ENCODE measurements at places on chromosomes 6 and 20.

DNA sequence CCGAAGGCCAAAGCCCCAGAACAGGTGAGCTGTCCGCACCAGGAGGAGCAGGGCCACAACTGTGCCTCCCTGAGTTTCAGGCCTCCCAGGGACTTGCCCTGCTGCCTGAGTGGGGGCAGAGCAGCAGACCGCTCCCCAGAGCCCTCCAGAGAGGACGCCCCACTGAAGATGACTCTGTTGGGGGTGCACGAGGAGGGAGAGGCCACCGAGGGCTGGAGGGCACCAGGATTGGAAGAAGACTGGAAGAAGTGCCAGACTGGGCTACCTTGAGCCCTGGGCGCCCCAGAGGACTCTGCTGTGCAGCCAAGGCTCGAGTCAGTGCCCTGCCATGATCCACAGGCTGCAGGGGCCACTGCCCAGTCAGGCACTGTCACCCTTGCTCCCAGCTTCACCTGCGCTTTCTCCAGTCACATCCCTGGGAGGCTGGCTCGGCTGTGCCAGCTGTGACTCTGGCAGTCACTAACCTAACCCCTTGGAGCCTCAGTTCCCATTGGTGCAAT, 11.3 kb downstream of the CST7 start:
- DNase-seq: peak; percentile 48

- DNase-seq: no peak
Observed at GRCh38 chr6:41713159-41713649, 22.2 kb downstream of the TFEB start.

- DNase-seq: no peak
Observed at GRCh38 chr6:71199736-71200135, 88.9 kb upstream of the OGFRL1 start.

DNA sequence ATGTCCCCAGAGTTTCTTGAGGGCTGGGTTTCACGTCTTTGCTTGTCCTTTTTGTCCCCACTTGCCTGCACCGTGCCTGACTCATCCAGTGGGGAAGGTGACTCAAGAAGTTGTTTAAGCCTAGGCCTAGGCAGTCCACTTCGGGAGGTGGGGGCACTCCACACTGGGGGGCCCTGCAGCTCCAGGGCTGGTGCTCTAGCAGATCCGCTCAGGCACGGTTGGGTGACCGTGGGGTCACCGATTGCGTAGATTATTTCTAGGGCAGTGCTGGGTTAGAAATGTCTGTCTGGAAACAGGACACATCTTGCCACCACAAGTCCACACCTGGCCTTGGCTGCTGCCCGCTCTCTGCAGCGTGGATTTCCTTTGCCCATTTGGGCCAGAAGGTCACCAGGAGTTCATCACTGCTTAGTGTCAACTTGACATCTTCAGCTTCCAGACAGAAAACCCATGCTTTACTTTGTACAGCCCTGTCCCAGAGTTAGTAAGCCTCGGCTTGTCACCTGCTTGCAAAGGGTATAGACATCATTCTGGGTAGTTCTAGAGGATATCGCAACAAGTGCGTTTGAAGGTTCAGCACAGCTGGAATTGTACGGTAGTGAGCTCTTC, 13.6 kb upstream of the C20orf144 start:
- no peak for DNase-seq

DNA sequence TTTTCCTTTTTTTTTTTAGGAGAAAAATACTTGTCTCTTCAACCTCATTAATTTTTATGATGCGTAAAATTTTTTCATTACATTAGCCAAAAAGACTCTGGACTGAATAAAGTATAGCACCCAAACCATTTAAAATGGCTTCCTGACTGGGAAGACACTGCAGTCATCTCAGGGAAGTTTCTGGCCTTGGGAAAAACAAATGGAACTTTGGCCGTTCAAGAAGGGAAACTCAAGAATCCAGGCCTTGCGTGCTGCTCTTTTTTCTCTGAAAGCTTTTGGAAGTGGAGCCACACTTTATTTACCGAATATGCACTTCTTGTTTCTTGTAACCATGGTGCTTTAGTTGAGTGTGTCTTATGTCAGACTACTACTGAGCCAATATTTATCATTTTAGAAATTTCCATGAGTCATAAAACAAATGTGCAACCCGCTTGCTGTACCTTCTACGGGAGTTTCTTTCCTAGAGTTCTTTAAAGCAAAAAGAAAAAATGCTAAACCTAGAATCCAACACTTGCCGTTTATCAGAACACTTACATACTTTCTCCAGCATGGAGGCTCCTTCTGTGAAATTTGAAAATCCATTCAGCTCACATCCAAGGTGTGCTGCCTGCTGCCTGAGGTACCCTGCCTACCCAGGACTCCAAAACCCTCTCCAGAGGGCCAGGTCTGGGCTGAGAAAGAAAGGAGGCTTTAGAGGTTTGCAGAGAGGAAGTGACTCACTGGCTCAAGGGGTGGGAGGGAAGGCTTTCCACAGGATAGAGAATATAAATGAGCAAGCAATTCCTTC, 11.5 kb upstream of the DSTN start:
- DNase-seq: no peak

DNA sequence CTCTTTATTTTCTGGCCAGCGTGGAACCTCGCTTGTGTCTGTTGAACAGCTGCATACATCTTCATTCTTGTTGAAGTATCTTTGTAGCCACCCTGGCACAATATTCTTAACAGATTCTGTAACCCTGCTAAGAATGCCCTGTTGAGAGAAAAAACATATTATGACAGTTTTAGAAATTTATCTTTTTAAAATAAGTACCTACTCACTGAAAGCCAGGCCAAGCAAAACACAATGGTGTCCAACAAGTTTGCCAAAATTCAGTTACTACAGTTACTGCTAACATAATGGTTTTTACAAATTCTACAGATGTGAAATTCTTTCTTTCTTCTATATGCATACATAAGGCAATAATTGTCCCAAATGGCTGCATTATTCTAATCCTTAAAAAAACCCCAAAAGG, 18.2 kb downstream of the NUP153 start:
- DNase-seq: no peak

GRCh38 chr6:144220031-144220790, 64.9 kb upstream of the UTRN start:
- no peak for DNase-seq

- DNase-seq: no peak
Observed at GRCh38 chr20:4192378-4193068, 177.2 kb upstream of the RNF24 start.

- DNase-seq: no peak
Observed at GRCh38 chr20:25066386-25066785, 8.4 kb upstream of the ACSS1 start.

DNA sequence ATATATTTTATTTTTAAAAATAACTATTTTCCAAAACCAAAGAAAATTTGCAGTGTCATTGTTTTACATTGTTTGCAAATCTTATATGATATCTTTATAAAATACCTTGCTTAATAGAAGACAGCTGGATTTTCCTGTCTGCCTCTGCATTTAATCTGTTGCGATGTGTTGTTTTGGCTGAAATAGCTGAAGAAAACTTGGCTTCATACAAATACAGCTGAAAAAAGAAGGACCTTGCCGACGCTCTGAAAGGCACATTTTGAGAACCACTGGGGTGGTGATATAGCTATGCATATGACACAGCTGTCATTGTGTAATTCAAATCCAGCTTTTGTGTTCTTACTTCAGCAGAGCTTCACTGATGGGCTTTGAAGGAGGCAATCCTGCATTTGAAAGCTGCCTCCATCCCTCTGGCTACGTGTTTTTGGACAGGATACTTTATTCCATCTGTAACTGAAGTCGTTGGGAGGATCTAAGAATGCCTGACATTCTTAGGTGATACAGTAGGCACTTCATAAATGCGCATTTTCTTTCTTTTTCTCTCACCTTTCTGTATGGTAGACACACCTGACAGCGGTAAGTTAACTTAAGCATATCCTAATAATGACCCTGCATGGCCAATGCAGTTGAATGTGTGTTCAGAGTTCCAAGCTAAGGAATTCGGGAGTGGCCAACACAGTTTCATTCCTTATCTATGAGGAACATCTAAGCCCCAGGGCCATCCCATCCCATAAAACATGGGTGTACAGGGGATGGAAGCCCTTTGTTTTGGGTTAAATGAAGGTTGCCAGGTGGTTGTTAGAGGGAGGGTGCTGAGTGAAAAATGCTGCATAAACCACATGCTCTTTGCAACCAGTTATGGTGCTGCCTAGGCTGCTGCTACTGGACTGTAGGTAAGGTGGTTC, 213.0 kb downstream of the TFAP2A start:
- DNase-seq: no peak

DNA sequence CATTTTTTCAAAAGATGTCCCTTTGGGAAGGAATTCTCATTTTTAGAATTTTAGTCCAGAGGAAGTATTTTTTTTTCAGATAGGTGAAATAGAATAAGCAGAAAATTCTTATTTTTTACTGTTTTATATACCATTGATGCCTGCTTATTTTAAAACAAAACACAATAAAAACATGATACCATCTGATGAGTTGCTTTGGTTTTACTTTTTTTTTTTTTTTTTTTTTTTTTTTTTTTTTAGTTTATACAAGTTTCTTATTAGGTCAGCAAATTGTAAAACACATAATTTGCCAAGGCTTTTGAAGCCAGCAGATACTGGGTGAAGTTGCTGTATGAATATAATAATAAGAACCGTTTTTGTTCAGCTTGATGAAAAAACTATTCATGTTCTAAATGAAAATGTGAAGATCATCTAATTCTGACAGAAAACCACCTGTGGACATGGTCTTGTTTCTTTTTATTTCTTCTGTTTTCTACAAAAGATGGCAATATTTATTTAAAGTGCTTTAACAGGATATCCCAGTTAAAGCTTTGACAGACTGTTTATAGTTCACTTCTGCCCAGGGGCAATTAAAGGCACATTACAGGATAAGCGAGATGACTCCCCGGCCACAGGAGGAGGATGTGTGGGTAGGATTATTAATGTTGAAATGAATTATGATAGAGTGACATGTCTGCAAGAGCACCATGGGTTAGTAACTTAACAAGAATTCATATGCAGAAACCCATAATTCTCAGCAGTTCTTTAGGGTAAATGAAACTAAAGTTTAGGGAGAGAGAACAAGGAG, 31.1 kb downstream of the MYB start:
- no peak for DNase-seq

DNA sequence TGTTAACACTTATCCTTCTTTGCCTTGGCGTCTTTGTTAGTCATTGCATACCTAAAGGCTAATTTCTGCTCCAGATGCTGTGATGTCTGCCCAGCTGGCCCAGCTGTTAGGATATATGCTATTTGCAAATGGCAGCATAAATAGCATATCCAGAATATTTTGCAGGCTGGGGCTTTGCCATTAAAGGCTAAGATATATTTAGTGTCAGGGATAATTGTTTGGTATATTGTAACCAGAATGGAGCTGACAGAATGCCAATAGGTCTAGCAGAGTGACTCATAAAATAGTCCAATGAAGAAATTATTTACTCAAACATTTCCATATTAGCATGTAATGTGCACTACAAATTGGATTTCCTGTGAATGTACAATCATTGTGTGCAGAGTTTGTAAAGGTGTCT, 584.1 kb upstream of the FLRT3 start:
- no peak for DNase-seq

GRCh38 chr20:23135449-23136420, 49.6 kb upstream of the CD93 start:
- DNase-seq: no peak

- no peak for DNase-seq
Observed at GRCh38 chr6:12014027-12014872, 2.1 kb downstream of the HIVEP1 start.

DNA sequence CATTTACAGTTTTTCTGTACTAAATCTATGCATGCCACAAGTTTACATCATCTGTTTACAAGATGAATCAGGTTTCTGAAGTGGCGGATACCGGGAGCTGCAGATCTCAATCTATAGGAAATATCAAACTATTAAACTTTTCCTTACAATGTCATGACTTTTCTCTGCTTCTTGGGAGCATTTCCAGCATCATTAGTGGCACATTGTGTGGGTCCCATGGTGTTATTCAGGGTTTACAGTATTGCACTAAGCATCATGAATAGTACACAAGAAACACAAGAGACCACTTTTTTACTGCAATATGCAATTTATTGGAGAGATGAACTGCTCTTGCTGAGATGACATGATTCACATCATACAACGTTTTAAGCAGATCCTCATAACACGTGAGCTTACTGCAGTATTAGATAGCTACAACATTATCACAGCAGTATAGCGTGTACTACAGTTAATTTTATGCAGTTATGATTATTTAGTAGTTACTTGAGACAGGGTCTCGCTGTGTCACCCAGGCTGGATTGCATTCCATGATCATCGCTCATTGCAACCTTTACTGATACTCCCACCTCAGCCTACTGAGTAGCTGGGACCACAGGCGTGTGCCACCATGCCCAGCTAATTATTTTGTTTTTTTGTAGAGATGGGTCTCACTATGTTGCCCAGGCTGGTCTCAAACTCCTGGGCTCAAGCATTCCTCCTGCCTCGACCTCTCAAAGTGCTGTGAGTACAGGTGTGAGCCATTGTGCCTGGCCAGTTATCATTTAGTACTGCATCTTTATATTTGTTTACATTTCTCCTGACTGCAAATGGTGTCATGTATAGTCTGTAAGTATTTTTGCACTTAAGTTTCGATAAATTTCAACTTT, 18.4 kb downstream of the BLTP3A start:
- no peak for DNase-seq

- DNase-seq: no peak
Observed at GRCh38 chr20:2261046-2261485, 34.7 kb upstream of the TGM3 start.
